ENCODE measurements at places on chromosomes 5 and 9. TPM values are rescaled to one million over a fixed set of nuclear protein-coding genes. Genes with fewer than 3 reads are reported as not detected.
A peak's percentile ranks its signal among the peaks of the same experiment; 100 is the strongest.

GRCh38 chr5:132815454-132815853 lies 2.4 kb downstream of the SOWAHA start:
- H3K36me3 ChIP-seq = no peaks in the 10 kb centered on the region
- H3K4me3 ChIP-seq = no peak overlapping the region
- peaks cover 15% of the 10 kb centered on the region for H3K4me1 ChIP-seq
- peaks cover 25% of the 10 kb centered on the region for H3K27me3 ChIP-seq

GRCh38 chr5:54148858-54149257 lies 161.5 kb downstream of the ARL15 start:
- H3K4me1 ChIP-seq = no peaks in the 10 kb centered on the region
- H3K4me3 ChIP-seq = no peak overlapping the region
- no peak for DNase-seq
- H3K27me3 ChIP-seq = no peaks in the 10 kb centered on the region
- no peak overlapping the region for H3K27ac ChIP-seq
- H3K36me3 ChIP-seq = peaks cover 3% of the 10 kb centered on the region

- no peak overlapping the region for H3K4me3 ChIP-seq
- H3K27me3 ChIP-seq = no peaks in the 10 kb centered on the region
- no peaks in the 10 kb centered on the region for H3K36me3 ChIP-seq
- no peak for DNase-seq
- no peaks in the 10 kb centered on the region for H3K4me1 ChIP-seq
These were observed 175.5 kb upstream of the POU5F2 start for GRCh38 chr5:93916872-93917271.

DNA sequence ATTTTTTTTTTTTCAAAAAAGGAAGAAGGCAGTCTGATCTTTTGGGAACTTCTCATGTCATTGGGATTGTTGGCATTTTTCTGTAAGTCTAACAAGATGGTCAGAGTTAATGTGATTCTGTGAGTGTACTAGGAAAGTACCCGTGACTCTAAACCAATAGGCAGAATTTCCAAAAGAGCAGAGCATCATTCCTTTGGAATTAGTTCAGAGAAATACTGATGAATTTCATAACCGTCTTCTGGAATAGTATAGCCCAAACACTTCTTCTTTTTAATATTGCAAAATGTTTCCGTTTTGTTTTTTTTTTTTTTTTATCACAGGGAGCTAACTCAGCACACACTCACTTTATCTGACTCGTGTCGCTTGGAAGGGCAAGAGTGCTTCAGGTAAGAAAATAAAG lies 407.4 kb downstream of the DTWD2 start:
- no peaks in the 10 kb centered on the region for H3K36me3 ChIP-seq
- no peaks in the 10 kb centered on the region for H3K4me1 ChIP-seq
- no peak overlapping the region for H3K27ac ChIP-seq

GRCh38 chr5:172769342-172769615 lies 1.7 kb downstream of the DUSP1 start:
- H3K36me3 ChIP-seq = peaks cover 25% of the 10 kb centered on the region
- no peaks in the 10 kb centered on the region for H3K27me3 ChIP-seq
- no peak for DNase-seq
- peaks cover 69% of the 10 kb centered on the region for H3K4me1 ChIP-seq

DNA sequence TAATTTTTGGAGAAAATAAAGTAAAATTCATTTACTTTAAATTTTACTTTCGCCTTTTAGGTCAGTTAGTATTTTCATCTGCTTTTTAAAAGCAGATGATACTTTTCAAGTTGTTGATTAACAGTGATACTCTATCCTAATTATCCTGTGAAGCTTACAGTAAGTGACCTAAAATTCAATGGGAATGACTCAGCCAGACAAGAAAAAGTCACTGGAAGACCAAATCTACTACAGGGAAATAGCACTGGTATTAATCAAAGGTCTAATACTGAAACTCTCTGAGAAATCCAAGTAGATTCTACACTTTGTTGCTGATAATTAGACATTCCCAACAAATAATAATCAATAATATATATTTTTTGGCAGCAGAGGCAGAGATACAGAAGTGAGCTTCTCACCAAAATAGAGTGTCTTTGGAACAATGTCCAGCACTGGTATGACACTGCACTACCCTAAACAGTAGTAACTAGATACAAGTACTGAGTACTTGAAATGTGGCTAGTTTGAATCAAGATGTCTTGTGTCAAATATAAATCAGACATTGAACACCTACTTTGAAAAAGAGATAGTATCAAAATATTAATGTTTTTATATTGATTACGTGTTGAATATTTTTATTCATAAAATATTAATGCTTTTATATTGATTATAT lies 22.8 kb upstream of the ELL2 start:
- H3K4me1 ChIP-seq = peaks cover 7% of the 10 kb centered on the region
- no peak overlapping the region for H3K27ac ChIP-seq

DNA sequence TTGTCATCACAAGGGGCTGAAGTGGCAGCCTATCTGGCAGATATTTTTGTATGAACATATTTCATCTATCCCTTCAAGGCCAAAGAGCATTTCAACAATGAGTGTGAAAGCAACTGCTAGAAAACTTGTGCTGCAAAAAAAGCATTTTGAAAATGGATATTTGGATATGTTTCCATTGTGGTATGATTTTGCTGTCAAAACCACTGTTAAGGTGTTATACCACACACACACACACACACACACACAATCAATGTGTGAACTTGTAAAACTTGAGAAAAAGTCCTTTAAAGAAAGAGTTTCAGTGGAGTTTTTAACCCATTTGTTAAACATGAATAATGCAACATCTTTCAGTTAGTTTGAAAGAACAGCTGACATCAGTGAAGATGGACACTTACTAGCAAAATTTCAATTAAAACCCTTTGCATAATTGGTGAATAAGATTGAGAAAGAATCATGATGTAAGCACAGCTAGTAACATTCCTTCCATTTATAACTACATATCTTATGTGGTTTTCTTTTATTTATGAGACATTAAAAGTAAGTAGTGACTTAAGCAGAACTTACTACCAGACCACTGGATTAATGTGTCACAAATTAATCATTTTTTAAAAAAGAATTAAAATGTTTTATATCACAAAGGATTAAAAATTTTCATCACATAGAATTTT lies 182.6 kb upstream of the GNA14 start:
- H3K27ac ChIP-seq = no peak overlapping the region
- no peaks in the 10 kb centered on the region for H3K36me3 ChIP-seq
- H3K27me3 ChIP-seq = no peaks in the 10 kb centered on the region

DNA sequence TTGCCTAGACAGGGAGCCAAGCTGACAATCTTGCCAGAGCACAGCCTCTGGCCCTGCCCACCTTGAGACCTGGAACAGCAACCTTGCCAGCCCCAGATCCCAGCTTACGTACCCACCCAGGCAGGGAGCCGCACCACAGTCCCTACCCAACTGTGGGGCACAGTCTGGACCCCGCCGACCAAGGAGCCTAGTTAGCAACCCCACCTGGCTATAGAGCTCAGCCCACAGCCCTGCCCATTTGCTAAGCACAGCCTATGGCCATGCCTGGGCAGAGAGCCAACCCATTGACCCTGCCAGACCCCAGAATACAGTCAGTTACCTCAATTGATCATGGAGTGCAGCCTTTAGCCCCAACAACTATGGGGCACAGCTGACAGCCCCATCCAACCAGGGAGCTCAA lies 97.9 kb upstream of the SH3GL2 start:
- DNase-seq = no peak
- H3K4me3 ChIP-seq = no peak overlapping the region
- no peaks in the 10 kb centered on the region for H3K36me3 ChIP-seq
- no peak overlapping the region for H3K27ac ChIP-seq
- H3K4me1 ChIP-seq = no peaks in the 10 kb centered on the region

- H3K4me3 ChIP-seq = no peak overlapping the region
- no peaks in the 10 kb centered on the region for H3K4me1 ChIP-seq
- H3K36me3 ChIP-seq = no peaks in the 10 kb centered on the region
- H3K27ac ChIP-seq = no peak overlapping the region
- no peaks in the 10 kb centered on the region for H3K27me3 ChIP-seq
These were observed 676.2 kb downstream of the MAT2B start for GRCh38 chr5:164181604-164182003.

DNA sequence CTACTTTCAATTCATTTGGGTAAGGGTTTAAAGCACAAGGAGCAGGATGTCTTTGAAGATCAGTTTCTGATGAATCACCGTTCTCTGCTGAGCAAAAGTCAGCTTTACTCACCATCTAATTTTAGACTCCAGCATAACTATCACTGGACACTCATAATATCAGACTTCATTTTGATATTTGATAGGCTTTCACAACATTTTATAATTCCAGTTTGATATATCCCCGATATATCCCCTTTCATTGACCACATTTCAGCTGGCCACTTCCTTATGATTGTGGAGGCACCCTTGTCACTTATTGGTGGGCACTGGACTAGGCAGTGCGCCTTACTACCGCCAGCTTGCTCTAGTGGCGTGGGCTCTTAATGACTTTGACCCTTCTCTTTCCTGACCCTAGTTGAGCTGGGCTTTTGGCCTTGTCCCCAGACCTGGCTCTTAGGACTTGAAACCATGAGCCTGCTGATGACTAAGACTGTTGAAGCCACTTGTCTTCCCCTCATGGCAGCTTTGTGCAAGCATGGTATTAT lies 46.8 kb downstream of the CYSTM1 start:
- no peaks in the 10 kb centered on the region for H3K27me3 ChIP-seq
- H3K27ac ChIP-seq = no peak overlapping the region
- no peaks in the 10 kb centered on the region for H3K4me1 ChIP-seq
- DNase-seq = no peak

- no peaks in the 10 kb centered on the region for H3K36me3 ChIP-seq
- H3K27ac ChIP-seq = peak overlapping the region; percentile 73
- H3K4me3 ChIP-seq = peak overlapping the region; percentile 73
- H3K4me1 ChIP-seq = peaks cover 19% of the 10 kb centered on the region
These were observed 534 bp downstream of the ERP44 start for GRCh38 chr9:100098046-100098886.

DNA sequence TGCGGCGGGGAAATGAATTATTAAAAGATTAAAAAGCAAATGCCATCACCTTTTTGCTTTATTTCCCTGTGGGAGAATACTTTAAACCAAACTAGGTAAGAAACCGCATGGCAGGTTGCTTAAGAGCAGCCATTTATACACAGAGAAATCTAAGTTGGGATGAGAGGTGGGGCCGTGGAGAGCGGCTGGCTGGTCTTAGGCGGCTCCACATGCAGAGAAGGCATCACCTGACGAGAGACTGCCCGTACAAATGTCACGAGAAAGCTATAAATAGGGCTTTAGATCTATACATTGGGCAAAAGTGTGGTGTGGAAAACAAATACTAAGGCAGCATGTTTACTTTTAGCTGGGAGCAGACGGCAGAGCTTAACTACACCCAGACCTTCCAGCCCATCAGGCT lies 39.4 kb downstream of the MED27 start:
- no peak overlapping the region for H3K27ac ChIP-seq
- H3K4me3 ChIP-seq = no peak overlapping the region
- DNase-seq = no peak

DNA sequence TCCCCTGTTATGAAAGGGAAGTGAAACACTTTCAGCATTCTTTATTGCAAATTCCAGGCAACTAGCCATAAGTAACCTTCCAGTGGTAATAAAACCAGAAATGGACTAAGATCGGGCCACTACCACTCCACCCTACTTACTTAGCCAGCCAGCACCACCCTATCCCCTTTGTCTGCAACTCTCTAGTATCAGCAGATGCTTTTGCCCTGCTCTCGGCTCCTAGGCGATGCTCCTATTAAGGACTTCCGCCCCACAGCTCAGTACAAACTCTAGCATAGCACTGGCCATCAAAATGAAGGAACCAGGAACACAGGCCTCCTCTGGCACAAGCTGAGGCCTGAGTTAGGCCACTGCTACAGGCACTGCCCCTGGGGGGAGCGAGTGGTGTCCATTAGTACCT lies 81.2 kb downstream of the GLDC start:
- no peaks in the 10 kb centered on the region for H3K27me3 ChIP-seq
- no peaks in the 10 kb centered on the region for H3K4me1 ChIP-seq
- no peak overlapping the region for H3K4me3 ChIP-seq
- H3K27ac ChIP-seq = no peak overlapping the region
- DNase-seq = no peak
- no peaks in the 10 kb centered on the region for H3K36me3 ChIP-seq

- H3K36me3 ChIP-seq = no peaks in the 10 kb centered on the region
- no peak overlapping the region for H3K4me3 ChIP-seq
- no peaks in the 10 kb centered on the region for H3K27me3 ChIP-seq
These were observed 47.5 kb upstream of the ORM1 start for GRCh38 chr9:114275246-114276004.

DNA sequence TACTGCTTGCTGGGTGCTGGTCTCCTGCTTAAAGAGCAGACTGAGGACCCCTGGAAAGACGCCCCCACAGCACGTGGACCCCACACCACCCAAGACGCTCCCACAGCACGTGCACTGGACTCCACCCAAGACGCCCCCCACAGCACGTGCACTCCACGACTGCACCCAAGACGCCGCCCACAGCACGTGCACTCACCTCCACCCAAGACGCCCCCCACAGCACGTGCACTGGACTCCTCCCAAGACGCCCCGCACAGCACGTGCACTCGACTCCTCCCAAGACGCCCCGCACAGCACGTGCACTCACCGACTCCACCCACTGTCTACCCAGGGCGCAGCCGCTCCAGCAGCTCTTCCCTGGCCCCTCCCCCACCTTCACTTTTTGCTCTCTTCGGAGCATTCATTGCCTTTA lies 50.5 kb downstream of the EHMT1 start:
- DNase-seq = no peak
- peaks cover 3% of the 10 kb centered on the region for H3K36me3 ChIP-seq
- no peak overlapping the region for H3K27ac ChIP-seq
- no peak overlapping the region for H3K4me3 ChIP-seq

DNA sequence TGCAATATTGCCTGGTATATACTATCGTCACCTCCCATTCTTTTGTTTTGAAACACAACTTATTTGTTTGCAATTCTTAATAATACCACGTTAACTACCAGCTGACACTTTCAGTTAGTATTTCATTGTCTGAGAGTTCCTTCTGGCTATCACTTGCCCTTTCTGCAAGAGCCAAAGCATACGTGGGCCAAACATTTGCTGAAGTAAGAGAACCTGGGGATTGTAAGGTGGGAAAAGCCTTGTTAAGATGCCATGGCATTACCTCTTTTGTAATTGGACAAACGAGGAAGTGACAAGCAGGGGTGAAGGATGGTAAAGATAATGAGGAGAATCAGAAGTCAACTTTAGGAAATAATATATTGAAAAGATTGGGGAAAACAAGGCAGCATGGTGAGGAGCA lies 47.7 kb downstream of the FYB1 start:
- peaks cover 21% of the 10 kb centered on the region for H3K4me1 ChIP-seq
- H3K27me3 ChIP-seq = no peaks in the 10 kb centered on the region
- no peak for DNase-seq
- peaks cover 7% of the 10 kb centered on the region for H3K36me3 ChIP-seq
- no peak overlapping the region for H3K27ac ChIP-seq

Gene ST8SIA4
- total RNA-seq = 63.1 TPM

Gene C5orf52
- not detected for total RNA-seq

Gene ALDH1B1
- total RNA-seq = 5.3 TPM

Gene SPINK4
- not detected for total RNA-seq

Gene SPINK14
- not detected for total RNA-seq

Gene GPR150
- total RNA-seq = 0.89 TPM

All from natural killer cell (primary cell).